ENCODE measurements at places on chromosomes 2 and 18.

- DNase-seq = no peak
Observed at GRCh38 chr2:169716238-169716886, 17.3 kb upstream of the KLHL23 start.

DNA sequence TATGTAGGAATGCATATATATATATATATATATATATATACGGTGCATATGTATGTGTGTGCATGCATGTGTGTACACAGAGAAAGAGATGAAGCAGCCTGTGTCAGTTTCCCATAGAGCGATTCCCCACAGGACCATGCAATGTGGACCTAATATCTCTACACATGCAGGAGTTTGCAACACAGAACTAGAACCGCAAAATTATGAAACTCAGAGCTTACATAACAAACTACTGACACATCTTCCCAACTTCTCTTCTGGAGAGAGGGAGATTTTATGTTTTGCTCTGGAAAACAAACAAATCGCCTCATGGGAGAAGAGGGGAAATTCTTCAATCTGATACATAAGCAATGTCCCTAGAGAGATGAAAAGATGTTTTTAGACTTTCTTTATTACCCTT, 377.2 kb downstream of the LRATD1 start:
- DNase-seq = no peak

- no peak for DNase-seq
Observed at GRCh38 chr2:96730212-96730611, 9.7 kb downstream of the LMAN2L start.

DNA sequence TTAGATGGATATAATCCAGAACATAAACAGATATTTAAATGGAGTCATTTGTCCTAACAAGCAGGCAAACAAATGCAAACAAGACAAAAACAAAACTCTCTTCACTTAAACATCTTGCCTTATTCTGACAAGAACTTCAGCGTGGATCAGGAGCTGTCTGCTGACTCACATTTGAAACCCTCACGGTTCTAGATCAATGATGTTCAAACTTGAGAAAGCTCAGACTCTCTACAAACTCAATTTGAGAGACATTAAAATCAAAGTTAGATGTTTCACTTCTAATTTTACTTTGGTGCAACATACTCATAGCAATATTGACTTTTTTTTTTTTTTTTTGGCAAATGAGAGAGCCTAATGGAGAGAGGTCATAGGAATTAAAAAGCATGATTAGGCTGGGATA, 362.8 kb upstream of the SLC14A2 start:
- DNase-seq = no peak

- peak; percentile 79 for DNase-seq
Observed at GRCh38 chr2:181810823-181811695, 80.5 kb upstream of the ITPRID2 start.

DNA sequence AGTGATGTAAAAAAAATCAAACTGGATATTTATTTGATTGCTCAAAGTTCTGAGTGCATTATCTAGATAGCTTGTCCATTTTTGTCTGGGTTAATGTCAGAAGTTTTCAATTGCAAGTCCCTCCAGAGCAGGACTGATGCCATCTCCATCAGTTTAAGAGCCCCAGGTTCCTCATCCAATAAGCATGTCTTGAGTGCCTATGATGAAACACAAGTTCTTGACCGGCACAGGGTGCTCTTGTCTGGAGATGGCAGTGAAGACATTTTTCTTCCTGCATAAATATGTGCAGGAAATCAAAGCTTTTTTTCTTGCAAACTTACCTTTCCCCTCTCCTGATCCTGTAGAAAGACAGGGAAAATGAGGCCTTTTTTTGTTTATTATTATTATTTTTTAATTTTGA, 31.9 kb downstream of the CAVIN2 start:
- DNase-seq = no peak

DNA sequence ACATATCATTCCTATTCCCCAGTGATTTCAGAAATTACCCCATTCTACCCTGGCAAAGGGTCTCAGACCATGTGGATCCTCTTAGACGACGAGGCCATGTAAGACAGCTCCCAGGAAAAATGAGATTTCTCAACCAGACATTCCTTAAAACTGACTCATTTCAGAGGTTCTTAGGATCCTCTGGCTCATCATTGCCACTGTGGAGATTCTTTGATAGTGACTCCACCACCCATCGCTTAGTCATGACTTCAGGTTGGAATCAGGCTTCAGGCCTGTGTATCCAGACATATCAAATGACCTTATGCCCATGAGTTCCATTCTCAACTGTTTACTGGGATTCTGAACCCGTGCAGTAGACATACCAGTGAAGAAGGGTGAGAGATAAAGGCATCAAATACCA, 245.6 kb upstream of the TCF4 start:
- peak; percentile 99 for DNase-seq

DNA sequence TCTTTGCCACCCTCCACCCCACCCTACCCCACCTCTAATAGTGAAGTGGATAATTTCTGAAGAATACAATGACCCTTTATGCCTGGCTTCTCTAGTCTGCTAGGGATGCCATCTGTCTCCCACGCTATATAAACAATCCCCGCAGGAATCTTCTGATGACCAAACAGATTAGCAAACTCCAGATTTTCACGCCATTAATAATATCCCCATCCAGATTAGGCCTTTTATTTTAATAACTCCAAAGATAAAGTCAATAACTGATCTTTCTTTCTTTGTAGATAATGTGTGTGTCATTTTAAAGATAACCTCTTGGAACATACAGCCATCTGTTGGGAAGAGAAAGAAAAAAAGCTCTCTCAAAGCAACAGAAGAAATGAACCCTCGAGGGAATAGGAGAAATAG, 47.9 kb upstream of the CCDC150 start:
- no peak for DNase-seq

DNA sequence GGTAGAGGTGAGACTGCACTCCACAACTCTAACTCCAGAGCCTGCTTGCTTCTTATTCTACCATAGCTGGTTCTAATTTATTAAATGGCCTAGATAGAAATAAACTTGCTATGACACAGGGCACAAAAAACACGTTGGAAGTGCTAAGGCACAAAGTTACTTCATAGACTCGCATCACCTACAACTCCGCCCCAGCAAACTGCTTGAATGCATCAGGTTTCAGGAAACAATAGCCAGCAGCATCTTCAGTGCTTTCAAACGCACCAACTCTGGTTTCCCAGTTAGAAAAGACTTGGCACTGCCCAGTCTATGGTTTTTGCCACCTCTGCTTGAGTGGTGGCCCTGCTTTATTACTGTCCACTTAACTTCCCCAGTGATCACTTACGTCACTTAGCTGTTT, 142.6 kb downstream of the RIF1 start:
- no peak for DNase-seq

- DNase-seq = no peak
Observed at GRCh38 chr2:68646303-68646702, 2.9 kb downstream of the PROKR1 start.

GRCh38 chr2:237092920-237093781, 7.5 kb downstream of the COPS8 start:
- no peak for DNase-seq

- DNase-seq = no peak
Observed at GRCh38 chr2:70946832-70947442, 11.2 kb downstream of the ATP6V1B1 start.

GRCh38 chr2:45578056-45578843, 32.8 kb downstream of the SRBD1 start:
- no peak for DNase-seq

DNA sequence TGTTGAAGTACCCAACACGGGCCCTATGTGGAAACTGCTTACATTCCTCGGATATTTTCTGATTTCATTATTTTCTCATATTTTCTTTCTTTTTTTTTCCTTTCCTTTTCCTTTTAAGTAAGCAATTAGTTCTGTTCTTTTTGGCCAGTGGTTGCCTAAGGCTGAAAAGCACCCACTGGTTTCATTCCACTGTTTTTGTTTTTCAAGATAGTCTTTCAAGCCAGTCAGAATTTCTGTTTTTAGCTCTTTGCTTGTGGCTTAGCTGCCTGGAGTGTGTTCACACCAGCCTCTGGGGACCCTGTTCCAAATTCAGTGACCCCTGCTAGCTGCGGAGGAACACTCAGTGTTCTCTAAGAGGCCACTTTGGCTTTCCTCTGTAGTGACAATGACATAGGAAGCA, 73.6 kb downstream of the NRP2 start:
- no peak for DNase-seq

- DNase-seq = peak; percentile 80
Observed at GRCh38 chr2:108271691-108272253, 16.9 kb upstream of the SULT1C2 start.

GRCh38 chr2:118146315-118147283, 58.3 kb downstream of the INSIG2 start:
- DNase-seq = no peak

DNA sequence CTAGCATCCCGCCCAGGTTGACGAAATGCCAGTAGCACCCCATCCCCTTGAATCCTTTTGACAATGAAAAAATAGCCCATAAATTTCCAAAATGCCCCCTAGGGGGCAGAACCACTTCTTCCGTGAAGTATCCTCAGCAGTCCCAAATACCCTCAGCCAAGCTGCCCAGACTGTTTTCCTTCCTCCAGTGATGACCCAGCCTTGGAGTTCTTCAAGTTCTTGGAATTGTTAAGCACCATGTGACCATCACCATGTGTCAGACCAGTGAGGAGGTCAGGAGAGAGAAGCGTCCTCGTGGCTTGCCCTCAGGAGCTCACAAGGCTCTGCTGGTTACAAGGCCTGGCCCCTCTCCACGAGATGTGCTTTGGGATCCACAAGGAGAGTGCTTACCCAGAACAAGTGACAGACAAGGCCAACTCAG, 1.4 kb upstream of the SLC23A3 start:
- peak; percentile 91 for DNase-seq

- no peak for DNase-seq
Observed at GRCh38 chr18:34221971-34222306, 2.8 kb downstream of the NOL4 start.

DNA sequence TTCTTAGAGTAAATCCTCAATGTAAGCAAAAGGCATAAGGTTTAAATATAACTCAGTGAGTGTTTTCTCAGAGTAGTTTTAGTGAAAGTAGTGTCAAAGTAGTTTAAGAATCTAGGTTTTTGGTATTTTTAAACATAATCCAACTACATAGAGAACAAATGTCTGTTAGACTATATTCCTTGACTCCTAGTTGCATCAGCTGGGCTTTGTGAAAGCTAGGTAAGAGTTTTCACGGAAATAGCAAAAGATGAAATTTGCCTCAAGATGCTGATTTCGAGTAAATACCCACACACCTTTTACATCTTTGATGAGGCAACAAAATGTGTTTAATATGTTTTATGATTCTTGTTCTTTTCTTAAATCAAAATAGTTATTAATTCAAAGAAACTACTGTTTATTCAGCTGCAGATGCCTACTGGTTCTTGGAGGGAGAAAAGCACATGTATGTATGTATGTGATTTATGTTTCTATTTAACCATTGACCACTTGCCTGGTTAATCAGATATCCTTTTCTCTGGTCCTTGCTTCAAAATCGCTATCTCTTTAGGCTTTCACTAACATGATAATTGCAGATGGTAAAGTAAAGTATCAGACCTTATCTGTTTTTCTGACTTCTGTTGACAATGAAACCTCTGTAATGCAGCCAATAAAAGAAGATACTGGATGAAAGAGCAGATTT, 117.4 kb upstream of the NOSTRIN start:
- DNase-seq = no peak

DNA sequence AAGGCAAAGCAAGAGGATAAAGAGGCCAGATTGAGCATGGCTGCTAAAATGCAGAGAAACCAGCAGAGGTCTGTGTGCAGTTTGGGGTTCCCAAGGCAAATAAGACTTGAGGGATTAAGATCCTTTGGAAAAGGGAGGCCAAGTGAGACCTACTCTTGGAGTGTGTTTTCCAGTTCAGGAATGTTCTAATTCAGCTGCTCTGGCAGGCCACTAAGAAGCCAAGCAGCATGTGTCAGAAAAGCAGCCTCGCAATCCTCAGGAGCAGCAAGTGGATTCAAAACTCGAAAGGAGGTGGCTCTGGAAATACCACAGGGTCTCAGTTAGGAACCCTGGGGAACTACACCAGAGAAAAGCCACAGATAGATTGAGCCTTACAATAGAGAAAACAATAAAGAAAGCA, 569.2 kb downstream of the METTL4 start:
- DNase-seq = no peak

DNA sequence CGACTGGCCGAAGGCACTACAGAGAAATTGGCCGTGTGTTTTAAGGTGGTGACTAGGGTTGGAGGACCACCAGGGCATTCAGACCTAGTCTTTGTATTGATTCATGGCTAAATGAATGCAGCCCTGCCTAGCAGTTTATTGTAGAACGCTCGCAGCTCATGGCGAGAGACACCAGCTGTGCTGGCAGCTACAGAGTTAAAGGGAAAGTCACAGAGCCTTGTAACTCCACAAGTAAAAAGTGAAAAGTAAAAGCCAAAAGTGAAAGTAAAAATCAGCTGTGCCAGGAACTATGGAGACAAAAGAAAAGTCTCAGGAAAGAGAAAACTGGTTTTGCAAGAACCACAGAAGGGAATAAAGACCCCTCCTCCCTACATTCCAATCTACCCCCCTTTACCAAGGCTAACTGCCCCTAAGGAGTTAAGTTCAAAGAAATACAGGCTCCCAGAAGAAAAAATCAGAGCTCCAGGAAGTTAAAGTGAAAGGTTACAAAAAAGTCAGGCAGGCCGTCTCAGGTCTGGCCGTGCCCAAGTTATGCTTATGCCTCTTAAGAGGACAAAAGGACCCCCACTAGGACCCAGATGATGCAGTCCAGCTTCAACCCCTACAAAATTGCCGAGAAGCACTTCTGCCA, 46.4 kb upstream of the SELENOI start:
- no peak for DNase-seq

DNA sequence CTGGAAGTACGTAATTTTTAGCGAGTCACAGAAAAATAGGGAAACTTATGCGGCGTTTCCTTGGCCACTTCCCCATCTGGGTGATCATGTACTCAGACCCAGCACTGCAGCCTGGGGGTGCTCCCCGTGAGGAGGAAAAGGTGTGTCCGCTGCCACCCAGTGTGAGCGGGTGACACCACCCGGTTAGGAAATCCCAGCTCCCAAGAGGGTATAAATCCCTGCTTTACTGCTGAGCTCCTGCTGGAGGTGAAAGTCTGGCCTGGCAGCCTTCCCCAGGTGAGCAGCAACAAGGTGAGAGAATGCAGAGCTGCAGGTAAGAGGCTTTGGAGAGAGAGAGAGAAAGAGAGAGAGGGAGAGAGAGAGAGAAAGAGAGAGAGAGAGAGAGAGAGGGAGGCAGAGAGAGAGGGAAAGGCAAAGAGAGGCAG, at the start of gene IL1R2:
TSS of gene IL1R2 (plus strand) at position 240 of the 425 bp plus-strand sequence. CDS start 16,616 bp downstream, outside the sequence.
- no peak for DNase-seq

DNA sequence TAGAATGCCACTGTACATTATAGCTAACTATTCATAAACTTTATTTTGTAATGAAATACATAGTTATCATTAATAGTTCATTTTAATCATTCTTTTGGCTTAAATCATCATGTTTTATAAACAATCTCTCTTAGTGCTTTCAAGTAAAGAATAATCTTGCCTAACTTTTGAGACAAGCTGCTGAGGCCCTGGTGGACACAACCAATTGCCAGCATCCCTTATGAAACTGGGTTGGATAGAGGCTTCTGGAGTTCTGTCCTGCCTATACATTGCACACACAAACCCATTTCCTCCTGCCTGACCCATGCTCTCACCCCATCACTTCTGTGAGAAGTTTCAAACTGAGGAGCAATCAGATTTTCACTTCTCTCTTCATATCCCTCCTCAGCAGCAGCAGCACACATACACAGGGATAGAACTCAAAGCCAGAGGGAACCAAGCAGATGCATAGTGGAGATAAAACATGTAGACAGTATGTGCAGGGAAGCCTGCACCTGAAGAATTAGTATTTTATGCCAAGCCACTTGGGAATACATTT, 450.0 kb upstream of the SLC14A2 start:
- no peak for DNase-seq

Measured in epithelial cell of proximal tubule (primary cell).